ENCODE measurements at places on chromosomes 6 and 20.

DNA sequence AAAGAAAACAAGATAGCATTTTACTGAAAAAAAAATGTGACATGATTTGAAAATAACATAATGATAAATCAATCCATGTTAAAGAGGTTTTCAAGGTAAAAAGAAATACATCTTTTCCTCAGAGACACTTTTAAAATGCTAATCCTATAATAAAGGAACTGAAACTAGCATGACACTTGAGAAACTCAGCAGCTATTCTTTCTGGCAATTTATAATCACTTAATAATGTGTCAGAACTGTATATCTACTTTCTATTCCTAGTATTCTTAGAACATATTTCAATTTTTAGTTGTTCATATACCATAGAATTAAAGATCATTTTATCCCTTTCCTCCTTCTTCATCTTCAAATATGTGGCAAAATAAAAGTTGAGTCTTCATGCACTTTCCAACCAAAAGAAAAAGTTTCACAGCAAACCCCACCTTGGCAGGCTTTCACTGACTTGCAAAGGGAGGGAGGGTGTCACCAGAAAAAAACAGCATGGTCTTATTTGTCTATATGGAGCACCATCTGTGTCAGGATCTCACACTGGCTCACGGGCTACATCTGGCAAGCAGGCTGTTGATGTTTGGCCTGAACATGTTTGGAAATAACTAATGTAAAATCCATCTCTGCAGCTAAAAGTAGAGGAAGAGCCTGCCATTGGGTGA is 48.5 kb downstream of the FHL5 start:
- DNase-seq: no peak

DNA sequence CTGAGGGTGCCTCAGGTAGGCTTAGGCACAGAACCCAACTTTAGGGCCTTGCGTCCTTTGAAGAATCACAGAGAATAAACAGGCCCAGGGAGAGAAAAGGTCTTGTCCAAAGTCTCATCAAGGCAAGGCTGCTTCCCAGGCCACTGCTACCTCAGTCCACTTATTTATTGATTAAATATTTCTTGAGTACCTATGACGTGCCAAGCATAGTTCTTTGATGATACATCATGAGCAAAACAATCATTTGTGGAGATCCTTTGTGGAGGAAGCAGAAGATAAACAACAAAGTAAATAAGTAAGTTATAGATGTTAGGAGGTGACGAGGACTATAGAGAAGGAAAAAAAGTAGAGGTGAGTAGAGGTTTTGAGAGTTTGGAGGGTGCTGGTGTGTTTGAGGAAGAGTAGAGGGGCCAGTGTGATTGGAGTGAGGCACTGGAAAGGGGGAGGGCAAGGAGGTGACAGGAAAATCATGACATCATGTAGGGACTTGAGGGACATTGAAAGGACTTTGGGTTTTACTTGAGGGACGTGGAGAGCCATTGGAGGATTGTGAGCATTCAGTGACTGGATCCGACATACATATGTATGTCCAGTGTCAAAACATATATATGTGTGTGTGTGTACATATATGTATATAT is 14.1 kb upstream of the CHMP4B start:
- DNase-seq: no peak

GRCh38 chr6:94251878-94252277 is 832.5 kb upstream of the EPHA7 start:
- no peak for DNase-seq

DNA sequence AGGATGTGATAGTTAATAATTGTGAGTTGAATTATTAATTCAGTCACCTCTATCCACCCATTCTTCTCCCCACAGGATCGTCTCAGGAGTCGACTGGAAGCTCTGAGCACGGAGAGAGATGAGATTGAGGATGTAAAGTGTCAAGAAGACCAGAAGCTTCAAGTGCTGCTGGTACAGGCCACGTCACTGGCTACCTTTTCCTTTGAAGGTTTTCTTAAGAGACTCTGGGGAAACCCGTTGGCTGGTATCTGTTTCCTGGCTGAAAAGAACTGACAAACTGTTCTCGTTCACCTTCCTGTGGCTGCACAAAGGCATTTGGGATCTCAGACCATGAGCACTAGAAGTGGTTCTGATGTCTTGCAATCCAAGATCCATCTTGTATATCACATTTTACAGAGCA is 3.8 kb downstream of the TRIM15 start:
- no peak for DNase-seq

DNA sequence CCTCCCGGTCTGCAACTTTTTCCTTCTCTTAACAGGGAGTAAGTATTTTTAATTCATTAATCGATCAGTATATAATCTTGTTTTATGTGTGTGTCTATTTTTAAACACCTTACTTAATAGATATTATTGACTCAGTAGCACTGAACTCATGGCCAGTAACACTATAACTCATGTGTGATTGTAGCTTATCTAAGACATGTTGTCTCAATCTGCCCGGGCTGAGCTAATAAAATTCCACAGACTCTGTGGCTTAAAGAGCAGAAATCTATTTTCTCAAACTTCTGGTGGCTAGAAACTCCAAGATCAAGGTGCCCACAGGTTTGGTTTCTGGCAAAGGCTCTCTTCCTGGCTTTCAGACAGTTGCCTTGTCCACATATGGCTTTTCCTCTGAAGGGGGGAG is 68.8 kb upstream of the TNFAIP3 start:
- no peak for DNase-seq

GRCh38 chr6:111087871-111088667 is 766 bp downstream of the SLC16A10 start:
- peak; percentile 61 for DNase-seq

- DNase-seq: no peak
These were observed 27.8 kb downstream of the ACSS2 start for GRCh38 chr20:34904202-34904621.
